NCI-H510A treated with DMSO at 0.1 percent for 48 hours (cell line): ENCODE measurements at places on chromosomes 7 and 10.

DNA sequence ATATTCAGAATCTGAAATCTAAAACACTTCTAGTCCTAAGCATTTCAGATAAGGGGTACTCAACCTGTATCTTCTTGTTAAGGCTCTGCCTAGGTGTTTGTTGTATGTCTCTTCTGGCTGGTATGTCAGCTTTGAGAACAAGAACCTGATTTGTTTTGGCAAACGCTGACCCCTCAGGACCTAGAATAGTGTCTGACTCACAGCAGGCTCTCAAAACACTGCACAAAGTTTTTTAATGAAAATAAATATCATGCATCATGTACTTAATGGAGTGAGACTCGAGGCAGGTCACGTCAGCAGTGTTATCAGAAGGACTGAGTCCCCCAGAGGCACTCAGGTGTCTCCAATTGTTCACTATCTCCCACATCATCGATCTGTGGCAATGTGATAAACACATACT, 99.1 kb downstream of the GLI3 start:
- DNase-seq: no peak

- DNase-seq: no peak
Measured at GRCh38 chr10:18455086-18455884, 196.1 kb downstream of the NSUN6 start.

DNA sequence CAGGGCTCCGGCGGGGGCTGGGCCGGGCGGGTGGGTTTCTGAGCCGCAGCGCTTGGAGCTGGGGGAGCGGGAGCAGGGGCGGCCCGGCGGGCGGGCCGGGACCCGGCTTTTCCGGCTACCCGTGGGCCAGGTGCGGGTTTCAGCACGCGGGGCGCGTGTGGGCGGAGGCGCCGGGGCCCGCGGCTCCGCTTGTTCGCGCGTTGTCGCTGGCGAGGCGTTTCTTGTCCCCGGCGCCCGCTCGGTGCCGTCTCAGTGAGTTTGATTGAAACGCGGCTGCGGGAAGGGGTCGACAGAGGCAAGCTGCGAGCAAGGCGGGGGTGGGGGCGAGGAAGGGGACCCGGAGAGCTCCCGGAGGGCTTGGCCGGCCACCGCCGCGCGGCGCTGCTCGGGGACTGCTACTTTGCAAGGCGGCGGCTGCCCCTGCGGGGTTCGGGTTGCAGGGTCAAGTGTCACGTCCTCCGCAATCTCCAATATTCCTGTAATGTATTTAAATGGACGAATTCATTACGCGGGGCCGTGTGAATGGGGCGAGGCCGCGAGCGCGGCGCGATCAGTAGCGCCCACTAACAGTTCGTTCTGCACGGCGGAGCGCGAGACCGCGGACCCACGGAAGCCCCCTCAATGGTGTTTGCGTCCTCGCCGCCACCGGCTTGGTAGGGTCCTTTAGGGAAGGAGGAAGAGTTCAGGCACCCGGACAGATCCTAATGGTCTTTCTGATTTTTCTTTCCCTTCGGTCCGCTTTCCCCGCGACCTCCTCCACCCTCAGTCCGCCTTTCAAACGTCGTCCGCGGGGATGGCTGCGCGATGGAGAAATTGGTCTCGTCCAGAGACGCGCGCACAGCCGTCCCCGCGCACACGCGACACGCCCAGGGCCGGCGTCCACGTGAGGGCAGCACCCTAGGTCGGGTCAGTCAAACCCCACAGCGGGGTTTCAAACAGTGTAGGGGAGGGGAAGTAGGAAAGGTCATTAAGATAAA, 76.9 kb downstream of the INSIG1 start:
- no peak for DNase-seq

DNA sequence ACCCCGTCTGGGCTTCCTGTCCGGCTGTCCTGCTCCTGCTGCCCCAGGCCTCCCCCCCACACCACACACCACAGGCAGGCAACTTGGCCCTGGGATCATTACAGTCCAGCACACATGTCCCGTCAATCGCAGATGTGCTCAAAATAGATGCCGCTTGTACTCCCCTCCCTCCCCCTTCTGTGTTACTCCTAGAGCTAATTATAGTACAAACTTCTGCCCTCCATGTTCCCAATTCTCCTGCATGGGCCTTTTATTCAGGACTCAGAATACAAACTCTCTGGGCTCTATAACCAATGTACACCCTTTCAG, at the start of gene SYNPO2L:
TSS of gene SYNPO2L (minus strand) at position 40 of the 309 bp plus-strand sequence. CDS start 107 bp downstream, outside the sequence.
- DNase-seq: no peak

GRCh38 chr10:71970869-71971268, 6.7 kb downstream of the CHST3 start:
- DNase-seq: no peak

- DNase-seq: no peak
Measured at GRCh38 chr10:75544386-75544785, 113.0 kb downstream of the LRMDA start.

- DNase-seq: no peak
Measured at GRCh38 chr10:113179265-113179664, 229.2 kb downstream of the TCF7L2 start.

DNA sequence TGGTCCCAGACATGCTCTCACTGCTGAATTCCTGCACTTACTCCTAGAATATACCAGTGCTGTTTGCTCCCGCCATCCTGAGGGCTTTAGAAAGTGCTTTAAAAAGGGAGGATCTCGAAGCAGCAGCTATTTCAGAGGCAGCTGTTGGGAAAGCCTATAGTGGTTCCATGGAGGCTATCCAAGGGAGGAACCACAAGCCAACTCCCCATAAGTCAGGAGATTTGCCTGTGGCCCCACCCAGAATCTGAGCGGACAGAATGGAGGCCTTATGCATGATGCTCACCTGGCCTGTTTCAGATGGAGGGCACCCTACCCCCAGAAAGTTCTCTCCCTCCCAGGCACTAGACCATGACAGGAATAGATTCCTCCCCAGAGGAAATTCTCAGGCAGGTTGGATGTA, 2.3 kb upstream of the KCNIP2 start:
- DNase-seq: no peak

DNA sequence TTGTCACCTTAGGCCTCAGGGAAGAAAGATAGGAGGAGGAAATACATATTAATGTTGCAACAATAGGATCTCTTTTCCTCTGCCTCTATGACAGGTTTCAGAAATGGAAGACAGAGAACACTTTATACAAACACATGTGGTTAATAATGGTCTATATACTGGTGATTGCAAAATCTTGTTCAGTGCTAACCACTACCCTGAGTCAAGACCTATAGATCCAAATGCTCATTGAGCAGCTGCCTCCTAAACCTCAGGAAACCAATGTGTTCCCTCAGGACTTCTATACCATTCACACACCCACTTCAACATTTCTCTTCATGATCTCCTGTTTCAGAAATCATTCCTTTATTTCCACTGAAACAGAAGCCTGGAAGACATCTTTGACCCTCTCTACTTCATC, 32.5 kb upstream of the VWDE start:
- no peak for DNase-seq

DNA sequence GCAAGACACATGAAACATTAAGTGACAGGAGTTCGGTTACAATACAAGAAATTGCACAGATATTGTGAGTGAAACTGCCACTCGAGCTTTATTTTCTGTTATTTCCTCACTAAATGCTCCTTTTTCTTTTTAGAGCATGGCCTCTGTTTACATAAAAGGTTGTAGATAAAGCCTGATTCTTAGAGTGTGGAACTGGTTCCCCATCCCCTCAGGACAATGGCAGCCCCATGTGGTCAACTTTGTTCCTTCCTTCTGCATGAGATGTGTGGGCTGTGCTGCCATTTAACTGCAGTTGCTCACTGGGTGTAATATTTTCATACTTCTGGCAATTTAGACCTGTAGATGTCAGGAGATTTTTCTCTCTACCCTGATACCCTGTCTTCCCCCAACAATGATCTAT, 70.2 kb downstream of the LRGUK start:
- DNase-seq: no peak

- DNase-seq: no peak
Measured at GRCh38 chr10:19713800-19714525, 102.3 kb upstream of the PLXDC2 start.

- DNase-seq: no peak
Measured at GRCh38 chr7:107933386-107934013, 42.5 kb downstream of the DLD start.

GRCh38 chr10:70191161-70191971, 21.1 kb upstream of the SAR1A start:
- no peak for DNase-seq

DNA sequence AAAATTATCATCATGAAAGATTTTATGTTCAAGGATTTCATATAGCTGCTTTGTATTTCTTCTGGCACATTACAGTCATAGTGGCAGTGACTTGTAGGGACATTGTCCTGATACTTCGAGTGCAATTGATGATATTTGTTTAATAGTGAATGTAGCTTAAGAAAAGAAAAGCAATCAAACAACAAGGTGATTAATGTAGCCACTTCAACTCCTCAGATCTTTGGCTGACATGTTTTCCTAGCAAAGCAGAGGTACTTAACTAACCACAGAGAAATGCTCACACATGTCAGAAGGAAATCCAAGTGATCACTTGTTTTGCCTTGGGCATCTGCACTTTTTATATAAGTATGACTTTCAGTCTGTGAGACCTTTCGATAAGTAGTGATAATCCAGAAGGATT, 470.3 kb downstream of the AUTS2 start:
- peak; percentile 55 for DNase-seq

GRCh38 chr7:93365341-93365740, 133.2 kb downstream of the VPS50 start:
- DNase-seq: no peak

DNA sequence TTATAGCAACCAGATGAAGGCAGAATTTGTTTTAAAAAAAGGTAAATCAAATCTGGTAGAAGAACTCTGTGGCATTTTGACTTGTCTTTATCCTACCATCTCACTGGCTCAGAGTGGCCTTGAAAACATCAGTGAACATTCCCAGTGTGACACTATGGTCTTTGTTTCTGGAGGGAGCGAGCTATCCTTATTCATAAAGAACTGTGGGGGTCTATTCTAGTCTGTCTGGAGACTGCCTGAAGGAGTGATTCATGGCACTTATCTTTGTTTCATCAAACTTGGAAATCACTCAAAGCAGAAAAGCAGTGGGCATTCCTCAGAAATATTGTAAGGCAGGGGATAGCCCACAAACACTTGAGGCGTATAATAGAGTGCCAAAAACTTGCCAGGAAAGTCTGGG, 719.1 kb downstream of the PCDH15 start:
- DNase-seq: no peak

DNA sequence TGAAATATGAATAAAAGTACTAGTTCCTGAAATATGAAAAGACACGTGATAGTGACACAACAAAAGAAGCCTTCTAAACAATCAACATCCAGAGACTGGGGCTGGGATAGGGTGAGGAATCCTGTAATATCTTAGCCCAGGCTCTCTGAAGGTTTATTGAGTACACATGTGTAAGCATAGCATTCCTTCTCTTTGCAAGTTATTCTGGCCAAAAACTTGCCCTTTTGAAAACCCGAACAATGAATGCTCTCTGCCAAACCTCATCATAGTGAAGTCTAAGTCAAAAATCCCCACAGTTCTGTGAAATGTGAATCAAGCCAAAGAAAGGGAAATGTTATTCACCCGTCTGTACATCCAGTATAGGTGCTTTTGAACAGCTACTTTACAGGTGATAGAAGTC, 11.6 kb downstream of the SEMA3D start:
- DNase-seq: no peak

GRCh38 chr10:74888962-74889661, 62.7 kb downstream of the KAT6B start:
- peak; percentile 42 for DNase-seq

GRCh38 chr7:70259502-70259901, 661.2 kb downstream of the AUTS2 start:
- DNase-seq: no peak

GRCh38 chr7:132943645-132944044, 138.2 kb downstream of the CHCHD3 start:
- DNase-seq: no peak

GRCh38 chr10:34587002-34587679, 228.0 kb downstream of the PARD3 start:
- no peak for DNase-seq

- DNase-seq: no peak
Measured at GRCh38 chr10:77869626-77870420, 56.7 kb downstream of the DLG5 start.

DNA sequence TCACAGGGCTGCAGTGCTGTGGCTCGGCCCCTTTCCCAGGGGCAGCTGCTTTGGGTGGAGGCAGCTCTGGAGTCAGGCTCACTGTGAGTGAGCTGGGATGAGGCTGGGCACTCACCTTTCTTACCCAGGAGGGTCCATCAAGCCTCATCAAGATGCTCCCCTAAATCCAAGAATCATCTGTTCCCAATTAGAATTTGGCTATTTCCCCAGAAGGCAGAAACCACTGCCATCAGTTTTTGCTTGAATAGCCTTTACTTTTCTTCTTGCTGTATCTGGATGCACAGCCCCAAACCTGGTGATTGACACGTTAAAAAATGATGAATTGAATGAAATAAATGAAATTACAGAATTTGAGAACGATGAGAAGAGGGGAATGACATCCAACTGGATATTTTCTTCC, 74.3 kb upstream of the LYZL1 start:
- no peak for DNase-seq

- DNase-seq: no peak
Measured at GRCh38 chr10:116056445-116057293, 216.3 kb downstream of the GFRA1 start.

- no peak for DNase-seq
Measured at GRCh38 chr7:81244224-81244623, 325.4 kb upstream of the SEMA3C start.

DNA sequence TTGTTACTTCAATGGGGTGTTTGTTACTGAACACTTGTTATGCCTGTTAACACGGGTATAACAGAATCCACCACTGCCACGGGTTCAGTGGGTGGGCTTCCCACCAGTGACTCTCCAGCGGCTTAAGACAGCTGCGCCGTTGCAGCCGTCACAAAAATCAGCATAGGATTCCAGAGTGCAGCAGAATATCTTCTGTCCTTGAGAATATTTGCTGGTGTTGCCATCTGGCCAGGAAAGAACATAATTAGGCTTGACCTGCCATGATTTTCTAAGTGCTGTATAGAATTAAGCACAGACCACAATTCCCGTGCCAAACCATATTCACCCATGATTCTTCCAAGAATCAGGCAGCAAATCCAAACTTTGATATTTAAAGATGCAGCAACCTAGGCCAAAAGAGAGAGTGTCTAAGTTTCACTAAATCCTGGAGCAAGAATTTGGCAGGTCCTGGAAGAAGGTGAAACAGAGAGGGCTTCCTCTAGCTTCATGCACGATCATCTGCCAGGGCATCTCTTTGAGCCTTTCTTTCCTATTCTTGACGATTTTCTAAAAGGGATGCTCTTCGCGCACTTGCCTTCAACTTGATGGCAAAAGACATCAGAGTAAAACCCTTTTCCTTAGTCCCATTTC, 95.0 kb downstream of the FRMD4A start:
- no peak for DNase-seq

DNA sequence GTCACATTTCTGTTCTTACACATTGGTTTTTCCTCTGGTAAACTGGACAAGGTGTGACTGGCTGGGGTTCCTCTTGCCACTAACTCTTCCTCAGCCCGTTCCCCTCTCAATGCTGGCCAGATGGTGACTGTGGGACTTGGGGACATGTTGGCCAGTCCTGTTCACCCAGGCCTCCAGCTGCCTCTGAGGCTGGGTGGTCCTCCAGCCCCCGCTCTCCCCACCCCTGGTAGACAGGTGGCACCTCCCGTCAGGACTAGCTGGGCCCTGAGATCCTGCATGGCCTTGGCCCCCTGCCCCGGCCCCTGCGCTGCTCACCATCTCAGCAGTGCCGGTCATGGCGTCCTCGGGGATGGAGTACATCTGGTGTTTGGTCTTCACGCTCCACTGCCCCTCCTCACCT, 10.8 kb upstream of the MYL7 start:
- no peak for DNase-seq

GRCh38 chr10:97685395-97685958, 1.6 kb downstream of the AVPI1 start:
- peak; percentile 13 for DNase-seq
